ENCODE measurements at places on chromosomes 4 and X.

DNA sequence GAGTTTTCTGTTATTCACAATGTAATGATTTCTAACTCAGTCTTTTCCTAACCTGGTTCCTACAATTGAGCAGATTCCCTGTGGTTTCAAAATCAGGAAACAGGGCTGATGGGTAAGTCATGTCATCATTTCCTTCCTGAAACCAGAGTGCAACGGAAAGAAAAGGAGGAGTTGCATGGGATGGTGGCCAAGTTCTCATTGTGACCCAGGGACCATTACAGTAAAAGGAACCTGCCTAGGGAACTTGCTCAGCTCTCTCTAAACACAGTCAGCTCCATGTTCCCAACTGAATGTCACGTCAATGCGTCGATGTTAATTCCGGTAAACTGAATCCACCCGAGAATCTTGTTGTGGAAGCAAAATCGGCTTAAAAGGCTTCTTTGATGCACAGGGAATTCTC, 51.2 kb downstream of the LGI2 start:
- no peak for DNase-seq

DNA sequence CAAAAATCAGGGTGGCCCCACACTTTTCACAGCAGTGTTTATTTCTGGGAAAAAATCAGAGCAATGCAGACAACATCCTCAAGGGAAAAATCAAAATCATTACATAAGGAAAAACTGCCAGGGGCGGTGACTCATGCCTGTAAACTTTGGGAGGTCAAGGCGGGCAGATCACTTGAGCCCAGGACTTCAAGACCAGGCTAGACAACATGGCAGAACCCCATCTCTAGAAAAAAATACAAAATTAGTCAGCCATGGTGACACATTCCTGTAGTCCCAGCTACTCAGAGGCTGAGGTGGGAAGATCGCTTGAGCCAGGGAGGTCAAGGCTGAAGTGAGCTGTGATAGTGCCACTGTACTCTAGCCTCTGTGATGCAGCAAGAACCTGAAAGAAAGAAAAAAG, 102.8 kb downstream of the NAF1 start:
- peak; percentile 31 for DNase-seq

- DNase-seq, result no peak
Observed at GRCh38 chrX:16993791-16994318, 47.4 kb downstream of the REPS2 start.

DNA sequence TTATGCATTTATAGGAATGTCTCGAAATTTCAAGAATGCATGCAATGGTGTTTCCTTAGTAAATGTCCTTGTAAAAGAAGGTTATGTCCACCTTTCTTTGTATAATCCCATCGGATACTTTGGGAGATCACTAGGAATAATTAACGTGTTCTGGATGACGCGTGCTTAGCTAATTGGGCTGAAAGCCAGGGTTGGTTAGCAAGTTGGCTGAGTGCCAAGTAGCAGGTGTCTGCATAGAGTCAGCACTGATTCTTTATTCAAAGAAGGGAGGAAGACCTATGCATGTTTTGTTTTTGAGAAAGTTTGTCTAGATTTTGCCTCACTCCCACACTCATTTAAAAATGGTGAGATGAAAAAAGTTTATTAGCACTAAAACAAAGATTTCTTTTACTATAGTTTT, 144.6 kb downstream of the SOX3 start:
- no peak for DNase-seq

- no peak for DNase-seq
Observed at GRCh38 chrX:32269866-32270265, 941.5 kb downstream of the DMD start.

GRCh38 chrX:71615954-71616353, 2.4 kb downstream of the CXCR3 start:
- no peak for DNase-seq

DNA sequence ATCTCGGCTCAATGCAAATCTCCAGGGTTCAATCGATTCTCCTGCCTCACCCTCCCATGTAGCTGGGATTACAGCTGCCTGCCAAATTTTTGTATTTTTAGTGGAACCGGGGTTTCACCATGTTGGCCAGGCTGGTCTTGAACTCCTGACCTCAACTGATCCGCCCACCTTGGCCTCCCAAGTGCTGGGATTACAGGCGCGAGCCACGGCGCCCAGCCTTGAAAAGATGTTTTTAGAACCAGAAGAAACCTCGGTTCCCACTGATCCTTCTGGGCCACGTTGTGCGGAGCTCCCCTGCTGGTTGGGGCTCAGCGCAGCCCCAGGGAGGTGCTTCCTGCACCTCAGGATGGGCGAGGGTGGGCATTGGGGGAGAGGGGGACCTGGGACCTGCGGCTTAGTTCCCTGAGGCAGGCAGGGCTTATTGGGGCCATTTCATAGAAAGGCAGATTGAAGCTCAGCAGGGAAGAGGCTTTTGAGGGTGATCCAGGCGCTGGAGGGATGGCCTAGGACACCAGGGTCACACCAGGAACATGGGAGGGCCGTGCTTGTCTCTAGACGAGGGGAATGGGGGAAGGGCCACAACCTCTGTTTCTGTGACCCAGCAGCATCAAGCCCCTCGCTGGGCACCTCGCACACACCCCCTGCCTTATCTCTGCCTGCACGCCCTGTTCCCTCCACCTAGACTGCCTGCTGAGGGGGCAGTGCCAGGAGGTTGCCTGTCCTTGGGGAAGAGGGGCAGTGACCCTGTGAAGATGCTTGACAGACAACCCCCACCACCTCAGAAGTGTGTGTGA, 6.3 kb upstream of the ADD1 start:
- DNase-seq, result no peak

- no peak for DNase-seq
Observed at GRCh38 chr4:55251342-55251741, 94.7 kb upstream of the SRD5A3 start.

- no peak for DNase-seq
Observed at GRCh38 chr4:151004222-151004621, 10.9 kb downstream of the LRBA start.

- no peak for DNase-seq
Observed at GRCh38 chr4:105196523-105197145, 50.0 kb downstream of the TET2 start.

GRCh38 chrX:40108162-40108958, 10.6 kb upstream of the BCOR start:
- no peak for DNase-seq

- no peak for DNase-seq
Observed at GRCh38 chrX:115372152-115372551, 82.6 kb downstream of the LUZP4 start.

- peak; percentile 27 for DNase-seq
Observed at GRCh38 chr4:153152501-153153338, 51.5 kb upstream of the TRIM2 start.

DNA sequence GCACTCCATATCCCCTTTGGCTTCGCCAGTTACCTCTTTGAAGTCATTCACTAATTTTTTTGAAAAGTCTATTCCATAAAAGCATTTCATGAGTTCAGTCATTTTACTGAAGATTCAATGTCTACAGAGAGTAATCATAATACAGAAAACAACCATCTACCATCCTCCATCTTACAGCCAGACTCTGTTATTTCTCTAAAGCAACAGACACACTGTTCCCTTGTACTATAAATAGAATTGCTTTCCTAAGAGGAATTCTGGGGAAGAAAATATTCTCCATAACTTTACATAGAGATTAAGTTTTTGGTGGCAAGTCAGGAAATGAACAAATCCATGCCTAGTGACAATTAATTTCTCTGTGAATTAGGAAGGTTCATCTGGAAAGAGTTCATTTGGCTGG, 37.0 kb downstream of the XK start:
- no peak for DNase-seq

GRCh38 chr4:38868059-38868960, 704 bp downstream of the FAM114A1 start:
- peak; percentile 46 for DNase-seq

GRCh38 chr4:30720021-30720660, at the start of gene PCDH7:
Gene PCDH7, plus strand, starts transcription at chr4:30720369. Its CDS starts 1,054 bp downstream, at chr4:30721423.
- DNase-seq, result peak; percentile 68

- DNase-seq, result no peak
Observed at GRCh38 chr4:86991994-86992393, 57.2 kb downstream of the AFF1 start.

DNA sequence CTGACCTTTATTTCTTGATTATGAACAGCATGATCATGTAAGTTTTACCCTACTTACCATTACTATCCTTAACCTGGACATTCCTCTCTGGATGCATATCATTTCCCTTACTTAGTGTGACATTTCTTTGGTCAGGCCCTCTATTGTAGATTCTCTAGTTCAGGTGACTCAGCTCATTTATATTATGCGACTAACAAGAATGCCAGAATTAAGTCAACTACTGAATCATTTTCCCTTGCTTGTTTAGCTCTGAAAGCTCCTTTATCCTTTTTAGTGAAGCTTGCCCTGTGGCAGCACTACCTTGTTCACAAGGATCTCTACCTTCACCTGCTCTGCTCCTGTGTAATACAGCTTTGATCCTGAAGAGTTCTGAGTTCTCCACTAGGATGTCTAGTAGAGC, 15.1 kb upstream of the UGT2B17 start:
- no peak for DNase-seq

- DNase-seq, result no peak
Observed at GRCh38 chr4:139676913-139677585, 11.4 kb downstream of the MGST2 start.

- DNase-seq, result no peak
Observed at GRCh38 chr4:58048491-58048890, 938.3 kb upstream of the IGFBP7 start.

DNA sequence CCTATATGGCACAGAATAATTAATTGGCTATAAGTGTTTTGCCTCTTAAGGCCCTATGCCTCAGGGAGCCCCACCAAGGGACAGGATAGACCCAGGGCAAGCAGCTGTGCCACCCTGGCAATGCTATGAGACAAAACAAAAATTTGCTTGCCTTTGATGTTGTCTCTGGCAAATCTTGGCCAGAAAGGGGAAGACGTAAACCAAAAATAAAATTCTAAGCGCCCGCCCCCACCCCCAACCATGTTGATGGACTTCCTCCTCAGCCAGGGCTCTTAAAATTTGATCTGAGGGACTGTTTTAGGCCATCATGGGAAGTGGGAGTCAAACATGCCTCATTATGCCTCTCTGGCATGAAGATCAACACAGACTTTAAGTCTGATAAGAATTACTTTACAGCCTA, 130.5 kb upstream of the APOOL start:
- no peak for DNase-seq

DNA sequence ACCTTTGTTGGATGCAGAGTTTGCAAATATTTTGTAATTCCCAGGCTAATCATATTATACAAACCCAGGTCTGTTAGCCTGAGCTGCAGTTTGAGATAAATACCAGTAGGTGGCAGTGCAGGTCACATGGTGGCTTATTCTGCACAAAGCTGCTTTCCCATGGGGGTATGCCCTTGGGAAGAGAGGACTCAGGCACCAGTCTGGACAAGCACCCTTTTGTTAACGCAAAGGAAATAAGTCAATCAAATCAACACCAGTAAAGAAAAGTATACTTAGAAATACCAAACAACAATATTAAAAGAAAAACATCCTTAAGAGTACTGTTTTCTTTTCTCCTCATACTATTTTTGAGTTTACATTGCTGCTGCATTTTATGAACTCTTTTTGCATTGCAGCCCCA, 389.0 kb upstream of the ZFP42 start:
- peak; percentile 44 for DNase-seq

DNA sequence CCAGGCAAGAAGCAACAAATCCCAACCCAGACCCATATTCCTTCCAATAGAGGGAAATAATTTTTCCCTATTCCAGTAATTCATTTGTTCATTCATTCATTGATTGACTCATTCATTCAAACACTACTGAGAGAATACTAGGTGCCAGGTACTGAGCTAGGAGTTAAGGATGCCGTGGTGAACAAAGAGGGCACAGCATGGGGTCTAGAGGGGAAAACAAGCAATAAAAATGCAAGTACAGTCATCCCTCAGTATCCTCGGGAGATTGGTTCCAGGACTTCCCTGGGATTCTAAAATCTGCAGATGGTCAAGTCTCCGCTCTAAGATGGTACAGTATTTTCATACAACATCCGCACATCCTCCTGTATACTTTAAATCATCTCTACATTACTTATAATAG, 18.7 kb downstream of the RASGEF1B start:
- no peak for DNase-seq

DNA sequence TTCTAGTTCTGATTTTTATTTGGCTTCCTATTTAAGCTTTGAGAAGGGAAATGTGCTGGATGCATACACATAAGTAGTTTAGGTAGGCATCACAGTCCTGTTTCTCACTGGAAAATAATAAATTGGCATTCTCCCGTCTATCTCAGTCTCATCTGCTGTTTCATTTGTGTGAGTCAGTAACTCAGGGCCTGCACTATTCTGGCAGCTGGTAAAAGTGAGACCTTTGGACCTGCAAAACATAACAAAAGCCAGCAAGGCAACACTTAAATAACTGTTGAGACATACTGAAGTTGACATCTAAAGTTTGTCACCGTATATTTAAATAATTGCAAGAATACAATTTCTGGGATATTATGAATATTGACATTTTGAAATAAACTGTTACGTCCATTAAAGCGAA, 8.6 kb upstream of the UBQLN2 start:
- DNase-seq, result no peak

- DNase-seq, result no peak
Observed at GRCh38 chr4:152877868-152878267, 58.3 kb upstream of the FHDC1 start.

GRCh38 chr4:144104509-144105130, 35.9 kb downstream of the GYPA start:
- no peak for DNase-seq

DNA sequence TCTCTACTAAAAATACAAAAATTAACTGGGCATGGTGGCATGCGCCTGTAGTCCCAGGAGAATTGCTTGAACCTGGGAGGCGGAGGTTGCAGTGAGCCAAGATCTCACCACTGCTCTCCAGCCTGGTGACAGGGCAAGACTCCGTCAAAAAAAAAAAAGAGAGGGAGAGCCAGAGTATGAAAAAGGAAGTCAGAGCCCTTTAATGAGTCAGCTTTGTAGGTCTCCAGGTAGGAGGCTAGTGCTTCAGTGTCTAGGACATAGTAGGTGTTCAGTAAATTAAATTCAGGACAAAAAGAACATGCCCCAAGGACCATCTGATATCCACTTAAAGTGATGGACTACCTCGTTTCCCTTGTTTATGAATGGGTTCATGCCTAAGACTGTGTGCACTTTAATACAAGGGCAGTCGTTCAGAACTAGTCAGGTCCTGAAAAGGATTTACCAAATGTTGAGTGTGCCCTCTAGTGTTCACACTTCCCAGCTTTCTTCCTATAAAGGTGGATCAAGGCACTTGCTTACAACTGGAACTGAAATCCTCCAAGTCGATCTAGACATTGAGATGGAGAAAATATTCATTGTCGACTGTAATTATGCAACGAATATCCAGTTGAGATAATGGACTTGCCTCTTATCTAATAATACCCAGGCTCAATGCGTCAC, 29.0 kb downstream of the F9 start:
- peak; percentile 6 for DNase-seq

DNA sequence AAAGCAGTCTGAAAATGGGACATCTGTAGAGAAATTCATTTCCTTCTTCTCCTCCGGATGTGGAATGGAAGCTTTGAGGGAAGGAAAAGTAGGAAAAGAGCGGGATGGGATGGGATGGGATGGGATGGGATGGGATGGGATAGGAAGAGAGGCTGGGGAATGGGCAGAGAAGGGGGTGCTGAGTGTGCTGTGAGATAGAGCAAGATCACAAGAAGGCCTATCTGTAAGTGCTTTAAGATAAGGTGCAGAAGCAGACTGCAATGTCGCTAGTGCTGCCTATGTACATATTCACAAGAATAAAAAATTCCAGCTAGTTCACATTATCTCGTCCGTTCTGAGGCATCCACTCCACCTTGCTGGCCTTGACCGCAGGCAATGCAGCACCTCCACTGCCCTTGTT, 86.2 kb downstream of the IRF2 start:
- DNase-seq, result no peak

- DNase-seq, result peak; percentile 13
Observed at GRCh38 chrX:112832481-112833095, 8.0 kb downstream of the AMOT start.

Measured in urothelium cell line (cell line).